Stimulated activated CD4-positive, alpha-beta T cell treated with anti-CD3 and anti-CD28 coated beads, Interleukin-1b, Interleukin-23, amount 100 ng/mL, for 48 hours (primary cell): ENCODE measurements at places on chromosomes 6 and 20.

GRCh38 chr6:154218301-154218700 lies 138.3 kb downstream of the IPCEF1 start:
- DNase-seq: no peak

DNA sequence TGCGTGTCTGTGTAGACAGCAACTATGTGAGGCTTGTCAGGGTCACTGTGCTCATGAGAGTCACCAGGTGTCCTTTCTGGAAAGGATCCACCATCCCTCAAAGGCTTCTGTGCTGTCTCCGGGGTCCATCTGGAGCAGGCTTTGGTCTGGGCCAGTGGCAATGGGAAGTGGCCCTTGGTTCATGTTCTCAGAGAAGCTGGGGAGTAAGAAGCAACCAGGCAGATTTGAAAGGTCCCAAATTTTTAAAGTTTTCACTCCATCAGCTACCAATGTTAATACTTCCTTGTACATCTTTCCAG lies 68.2 kb downstream of the GCNT2 start:
- DNase-seq: no peak

GRCh38 chr6:134289204-134289575 lies 28.7 kb downstream of the SGK1 start:
- no peak for DNase-seq

DNA sequence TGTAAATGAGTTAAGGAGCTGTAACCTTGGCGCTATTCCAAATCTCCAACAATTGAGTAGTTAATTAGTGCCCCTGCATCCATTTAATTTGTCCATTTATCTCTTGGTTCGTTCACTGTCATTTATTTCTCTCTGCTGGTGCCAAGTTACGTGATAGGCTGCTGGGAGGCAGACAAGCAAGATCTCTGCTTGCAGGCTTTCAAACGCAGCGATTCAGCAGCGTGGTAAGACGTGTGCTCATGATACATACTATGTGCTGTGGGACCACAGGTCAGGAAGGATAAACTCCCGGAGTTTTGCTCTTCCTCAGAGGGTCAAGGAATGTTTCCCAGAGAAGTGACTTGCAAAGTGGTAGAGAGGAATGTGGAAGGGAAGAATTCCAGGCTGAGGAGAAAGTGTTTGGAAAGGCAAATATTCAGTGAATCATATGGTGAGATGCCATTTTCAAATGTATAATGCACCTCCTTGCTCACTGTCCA lies 46.4 kb downstream of the UTRN start:
- DNase-seq: no peak

- no peak for DNase-seq
Measured at GRCh38 chr20:25533920-25534700, 51.2 kb downstream of the NINL start.

DNA sequence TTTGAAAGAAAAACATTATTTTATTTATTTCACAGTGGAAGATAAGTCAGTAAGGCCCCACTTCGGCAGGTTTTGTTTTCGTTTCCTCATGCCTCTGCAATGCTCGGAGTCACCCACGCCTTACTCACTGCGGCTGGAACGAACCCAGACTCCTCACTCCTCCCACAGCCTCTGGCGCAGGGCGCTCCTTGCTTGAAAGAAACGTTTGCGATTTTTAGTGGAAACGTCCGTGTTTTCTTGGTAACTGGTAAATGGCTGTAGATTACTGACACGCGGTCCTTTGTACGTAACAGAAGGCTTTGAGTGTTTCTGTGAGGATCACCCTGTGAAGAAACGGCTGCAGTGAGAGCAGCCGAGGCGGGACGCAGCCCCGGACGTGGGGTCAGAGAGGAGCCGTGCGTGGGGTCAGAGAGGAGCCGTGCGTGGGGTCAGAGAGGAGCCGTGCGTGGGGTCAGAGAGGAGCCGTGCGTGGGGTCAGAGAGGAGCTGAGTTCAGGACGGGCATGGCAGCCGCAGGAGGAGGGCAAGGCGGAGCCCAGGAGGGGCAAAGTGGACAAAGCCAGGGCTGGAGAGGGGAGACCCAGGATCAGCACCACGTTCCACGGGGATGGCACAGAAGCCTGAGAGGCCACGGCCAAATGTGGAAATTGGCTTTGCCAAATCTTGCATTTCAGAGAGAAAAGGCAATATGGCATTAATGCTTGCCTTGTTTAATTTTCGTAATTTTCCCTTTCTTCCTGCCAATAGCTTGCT lies 198.6 kb upstream of the THBS2 start:
- DNase-seq: no peak

DNA sequence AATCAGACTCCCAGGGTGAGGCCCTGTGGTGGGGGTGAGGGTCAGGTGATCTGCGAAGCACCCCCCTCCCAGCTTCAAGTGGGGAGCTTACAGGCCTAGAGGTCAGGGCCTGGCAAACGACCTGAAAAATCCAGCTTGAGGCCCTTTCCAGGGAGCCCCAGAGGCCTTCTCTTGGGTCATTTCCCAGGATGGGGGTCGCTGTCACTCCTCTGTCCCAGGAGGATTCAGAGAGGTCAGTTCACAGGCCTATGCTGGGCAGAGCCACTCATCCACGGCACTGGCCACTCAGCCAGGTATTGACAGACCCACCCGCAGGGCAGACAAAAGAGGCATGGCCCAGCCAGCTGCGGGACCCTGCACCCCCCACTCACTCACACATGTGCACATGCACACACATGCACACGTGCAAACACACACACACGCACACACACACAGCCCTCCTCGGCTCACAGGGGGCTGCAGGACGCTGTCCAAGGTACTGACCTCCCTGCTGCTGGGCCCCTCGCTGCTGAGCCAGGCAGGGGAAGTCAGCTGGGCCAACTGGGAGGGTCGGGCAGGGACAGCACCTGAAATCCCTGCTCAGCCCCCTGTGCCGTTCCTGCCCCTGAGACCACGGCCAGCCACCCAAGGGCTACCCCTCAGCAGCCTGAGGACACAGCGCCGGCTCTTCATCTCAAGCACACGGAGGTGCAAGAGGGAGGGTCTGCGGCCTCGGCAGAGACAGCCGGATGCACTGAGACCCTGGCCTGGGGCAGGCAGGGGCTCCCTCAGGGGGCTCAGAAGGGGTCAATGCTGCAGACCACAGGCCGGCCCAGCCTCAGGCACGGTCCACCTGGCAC lies 113.8 kb downstream of the TAF4 start:
- no peak for DNase-seq
